Left ventricle myocardium inferior (tissue), 1 donor: ENCODE measurements at places on chromosomes 12 and 14.
A peak's percentile ranks its signal among the peaks of the same experiment; 100 is the strongest.

GRCh38 chr12:104722601-104723534, 235.2 kb downstream of the SLC41A2 start:
- peaks cover 21% of the 10 kb centered on the region for H3K4me1 ChIP-seq
- H3K27me3 ChIP-seq = no peaks in the 10 kb centered on the region
- no peak for DNase-seq
- H3K36me3 ChIP-seq = no peaks in the 10 kb centered on the region
- H3K4me3 ChIP-seq = no peak overlapping the region

DNA sequence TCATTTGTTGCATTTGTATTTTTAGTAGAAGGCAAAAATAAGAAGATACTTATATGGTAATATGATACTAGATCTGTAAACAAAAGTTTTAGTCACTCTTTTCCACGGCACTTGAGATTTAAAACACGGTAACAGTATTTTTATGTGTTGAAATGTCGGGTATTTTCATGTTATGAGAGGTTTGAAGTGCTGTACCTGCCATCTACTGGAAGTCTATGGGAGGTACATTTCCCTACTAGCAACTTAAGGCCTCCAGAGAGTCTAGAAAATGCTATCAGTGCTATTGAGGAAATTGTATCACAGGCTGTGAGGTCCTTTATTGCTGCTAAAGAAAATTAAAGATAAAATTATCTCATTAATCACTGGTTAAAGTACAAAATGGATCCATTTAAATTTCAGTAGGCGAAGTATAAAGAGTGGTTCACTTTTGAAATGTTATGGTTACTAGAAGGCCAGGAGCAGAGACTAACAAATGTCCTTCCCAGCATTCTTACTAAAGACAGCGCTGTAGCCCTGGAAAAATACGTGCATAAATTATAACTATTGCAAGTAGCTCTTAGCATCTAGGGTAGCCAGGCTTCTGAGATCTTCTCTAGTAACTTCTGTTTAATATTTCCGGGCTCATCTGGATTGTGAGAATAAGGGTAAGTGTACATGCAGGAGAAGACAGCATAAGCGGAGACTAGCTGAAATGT, 77.6 kb upstream of the PRKD1 start:
- no peak overlapping the region for H3K4me3 ChIP-seq
- no peaks in the 10 kb centered on the region for H3K36me3 ChIP-seq
- no peak overlapping the region for H3K27ac ChIP-seq
- no peaks in the 10 kb centered on the region for H3K27me3 ChIP-seq

GRCh38 chr14:58884442-58884841, 246.7 kb downstream of the DACT1 start:
- H3K36me3 ChIP-seq = no peaks in the 10 kb centered on the region
- H3K4me1 ChIP-seq = no peaks in the 10 kb centered on the region
- no peak overlapping the region for H3K27ac ChIP-seq
- no peak for DNase-seq
- H3K27me3 ChIP-seq = no peaks in the 10 kb centered on the region

DNA sequence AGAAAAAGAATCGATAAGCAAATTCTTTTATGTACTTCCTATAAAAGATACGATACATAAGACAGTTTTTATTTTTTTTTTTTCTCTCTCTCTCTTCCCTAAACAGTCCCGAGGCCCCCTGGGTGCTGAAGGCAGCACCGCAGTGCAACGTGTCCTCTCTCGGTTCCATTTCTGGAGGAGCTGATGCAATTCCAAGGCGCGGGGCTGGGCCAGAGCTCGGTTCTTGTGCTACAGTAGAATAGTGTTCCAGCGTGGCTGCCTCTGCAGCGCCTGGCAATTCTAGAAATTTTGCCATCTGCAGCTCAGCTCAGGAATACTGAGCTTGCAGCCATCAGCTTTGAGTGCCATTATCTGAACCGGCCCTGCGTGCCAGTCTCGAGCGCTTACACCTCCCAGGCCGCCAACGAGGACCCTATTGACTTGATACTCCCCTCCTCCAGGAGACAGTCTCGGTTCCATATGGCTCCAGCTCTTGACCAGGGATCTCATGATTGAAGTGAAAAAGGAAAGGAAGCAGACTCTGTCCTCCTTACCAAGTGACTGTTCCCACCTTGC, 630 bp downstream of the ALDH1L2 start:
- H3K36me3 ChIP-seq = no peaks in the 10 kb centered on the region
- peaks cover 20% of the 10 kb centered on the region for H3K4me1 ChIP-seq
- peak; percentile 68 for DNase-seq
- H3K27me3 ChIP-seq = peaks cover 8% of the 10 kb centered on the region
- peak overlapping the region; percentile 71 for H3K4me3 ChIP-seq

DNA sequence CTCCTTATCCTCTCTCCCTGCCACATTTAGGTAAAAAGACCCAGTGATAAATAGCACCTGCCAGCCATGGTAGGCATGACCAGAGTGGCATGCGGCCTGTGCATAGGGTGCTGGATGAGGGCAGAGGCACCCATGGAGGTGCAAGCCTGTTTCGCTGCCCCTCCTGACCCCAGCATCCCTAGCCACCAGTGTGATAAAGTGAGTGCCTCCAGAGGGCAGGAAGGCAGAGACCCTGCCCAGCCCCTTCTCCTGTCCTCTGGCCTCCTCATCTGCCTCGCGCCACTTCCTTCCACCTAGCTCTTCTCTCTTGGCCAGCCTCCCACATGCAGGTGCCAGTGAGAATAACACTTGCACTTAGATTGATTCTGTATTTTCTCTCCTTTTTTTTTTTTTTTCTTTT, 108.3 kb upstream of the FUT8 start:
- no peak for DNase-seq
- H3K27me3 ChIP-seq = no peaks in the 10 kb centered on the region
- no peaks in the 10 kb centered on the region for H3K36me3 ChIP-seq
- no peaks in the 10 kb centered on the region for H3K4me1 ChIP-seq

- no peaks in the 10 kb centered on the region for H3K36me3 ChIP-seq
- no peak overlapping the region for H3K4me3 ChIP-seq
- H3K4me1 ChIP-seq = peaks cover 20% of the 10 kb centered on the region
- peak overlapping the region; percentile 42 for H3K27ac ChIP-seq
These were observed 87.1 kb downstream of the ZFP36L1 start for GRCh38 chr14:68705741-68706283.

DNA sequence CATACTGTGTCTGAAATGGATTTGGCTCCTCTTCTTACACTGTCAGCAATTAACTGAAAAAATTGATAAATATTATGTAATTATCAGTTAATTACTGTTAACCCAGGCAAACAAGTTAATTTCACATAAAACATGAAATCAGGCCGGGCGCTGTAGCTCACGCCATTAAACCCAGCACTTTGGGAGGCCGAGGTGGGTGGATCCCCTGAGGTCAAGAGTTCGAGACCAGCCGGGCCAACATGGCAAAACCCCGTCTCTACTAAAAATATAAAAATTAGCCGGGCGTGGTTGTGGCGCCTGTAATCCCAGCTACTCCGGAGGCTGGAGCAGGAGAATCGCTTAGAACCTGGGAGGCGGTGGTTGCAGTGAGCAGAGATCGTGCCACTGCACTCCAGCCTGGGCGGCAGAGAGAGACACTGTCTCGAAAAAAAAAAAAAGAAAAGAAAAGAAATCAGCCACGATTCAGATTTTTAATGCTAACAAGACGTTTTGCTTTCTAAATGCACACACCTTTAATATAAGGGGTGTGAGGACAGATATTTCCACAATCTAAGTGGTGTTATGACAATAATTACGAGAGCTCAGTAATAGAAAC, 473 bp upstream of the TMEM19 start:
- H3K27me3 ChIP-seq = no peaks in the 10 kb centered on the region
- DNase-seq = no peak
- H3K4me3 ChIP-seq = peak overlapping the region; percentile 78
- H3K27ac ChIP-seq = peak overlapping the region; percentile 96

DNA sequence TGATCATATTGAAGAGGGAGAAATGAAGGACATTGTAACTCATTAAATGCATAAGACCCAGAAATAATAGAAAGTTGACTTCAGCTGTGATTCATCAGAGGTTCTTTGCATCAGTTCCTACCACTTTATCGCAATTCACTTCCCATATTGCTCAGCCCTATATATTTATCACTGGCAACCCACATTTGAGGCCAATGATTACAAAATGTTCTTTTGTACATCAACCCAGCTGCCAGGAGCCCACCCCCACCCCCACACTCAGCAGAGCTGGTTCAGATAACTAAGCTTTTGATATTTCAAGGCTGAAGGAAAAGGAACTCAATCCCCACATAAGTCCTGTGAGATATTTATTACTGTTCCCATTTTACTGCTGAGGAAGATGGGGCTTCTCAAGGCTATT, 51.2 kb upstream of the TMPO start:
- H3K27ac ChIP-seq = no peak overlapping the region
- H3K27me3 ChIP-seq = no peaks in the 10 kb centered on the region
- peaks cover 8% of the 10 kb centered on the region for H3K4me1 ChIP-seq
- no peak for DNase-seq
- H3K4me3 ChIP-seq = no peak overlapping the region

DNA sequence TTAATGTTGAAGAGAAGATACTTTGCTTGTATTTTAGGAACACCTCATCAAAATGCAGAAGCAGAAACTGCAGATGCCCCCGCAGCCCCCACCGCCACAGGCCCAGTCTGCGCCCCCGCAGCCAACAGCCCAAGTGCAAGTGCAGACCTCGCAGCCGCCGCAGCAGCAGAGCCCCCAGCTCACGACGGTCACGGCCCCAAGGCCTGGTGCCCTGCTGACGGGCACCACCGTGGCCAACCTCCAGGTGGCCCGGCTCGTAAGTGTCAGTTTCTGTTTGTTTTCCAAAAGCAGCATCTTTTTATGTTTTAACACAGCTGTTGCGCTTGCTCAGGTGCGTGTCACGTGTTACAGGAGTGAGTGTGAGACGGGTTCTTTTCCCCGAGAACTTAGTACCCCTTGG, 79.5 kb downstream of the DDX51 start:
- H3K36me3 ChIP-seq = peaks cover 84% of the 10 kb centered on the region
- H3K4me1 ChIP-seq = no peaks in the 10 kb centered on the region
- no peak for DNase-seq
- no peaks in the 10 kb centered on the region for H3K27me3 ChIP-seq
- no peak overlapping the region for H3K4me3 ChIP-seq
